ENCODE measurements at places on chromosomes 13 and 19.

DNA sequence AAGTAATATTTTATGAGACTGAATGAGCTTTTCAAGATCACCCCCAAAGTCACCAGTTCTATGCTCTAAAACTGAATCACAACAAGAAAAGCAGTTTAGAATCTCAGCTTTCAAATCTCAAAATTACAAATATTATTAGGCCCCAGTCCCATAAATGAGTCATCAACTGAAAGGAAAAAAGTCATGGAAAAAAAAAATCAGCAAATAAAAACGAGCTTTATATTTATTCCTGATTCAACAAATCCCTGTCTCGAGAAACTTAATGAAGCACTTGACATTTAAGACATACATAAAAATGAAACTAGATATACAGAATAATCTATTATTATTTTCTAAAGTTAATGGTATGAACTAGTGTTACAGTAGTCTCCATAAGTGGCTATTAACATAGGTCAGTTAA lies 203.0 kb downstream of the DIAPH3 start:
- no peak for DNase-seq

DNA sequence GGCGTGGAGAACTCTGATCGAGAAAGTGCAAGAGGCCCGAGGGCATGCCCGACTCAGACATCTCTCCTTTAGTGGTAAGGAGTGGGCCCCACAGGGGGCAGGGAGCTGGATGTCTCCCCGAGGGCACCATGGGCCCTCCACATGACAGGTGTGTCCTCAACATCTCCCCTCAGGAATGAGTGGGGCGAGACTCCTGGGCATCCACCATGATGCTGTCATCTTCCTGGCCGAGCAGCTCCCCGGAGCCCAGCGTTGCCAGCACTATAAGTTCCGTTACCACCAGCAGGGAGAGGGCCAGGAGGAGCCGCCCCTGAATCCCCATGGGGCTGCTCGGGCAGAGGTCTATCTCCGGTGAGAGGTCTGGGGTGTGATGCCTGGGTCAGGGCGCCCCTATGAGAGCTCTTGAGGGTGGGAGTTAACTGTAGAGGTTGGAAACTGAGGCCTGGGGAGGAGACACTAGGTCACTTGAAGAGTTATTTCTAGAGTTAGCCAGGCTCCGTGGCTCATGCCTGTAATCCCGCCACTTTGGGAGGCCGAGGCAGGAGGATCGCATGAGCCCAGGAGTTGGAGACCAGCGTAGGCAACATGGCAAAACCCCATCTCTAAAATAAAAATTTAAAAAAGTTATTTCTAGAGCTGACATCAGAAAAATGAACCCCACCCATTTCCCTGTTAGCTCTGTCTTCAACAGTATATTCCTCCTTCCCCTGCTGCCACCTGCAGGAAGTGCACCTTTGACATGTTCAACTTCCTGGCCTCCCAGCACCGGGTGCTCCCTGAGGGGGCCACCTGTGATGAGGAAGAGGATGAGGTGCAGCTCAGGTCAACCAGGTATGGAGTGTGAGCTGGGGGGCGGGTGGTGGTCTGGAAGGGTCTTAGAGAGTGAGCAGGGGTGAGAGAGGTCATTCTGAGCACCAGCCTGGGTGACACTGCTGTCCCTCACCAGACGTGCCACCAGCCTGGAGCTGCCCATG lies 5.1 kb downstream of the IGFLR1 start:
- DNase-seq: no peak

DNA sequence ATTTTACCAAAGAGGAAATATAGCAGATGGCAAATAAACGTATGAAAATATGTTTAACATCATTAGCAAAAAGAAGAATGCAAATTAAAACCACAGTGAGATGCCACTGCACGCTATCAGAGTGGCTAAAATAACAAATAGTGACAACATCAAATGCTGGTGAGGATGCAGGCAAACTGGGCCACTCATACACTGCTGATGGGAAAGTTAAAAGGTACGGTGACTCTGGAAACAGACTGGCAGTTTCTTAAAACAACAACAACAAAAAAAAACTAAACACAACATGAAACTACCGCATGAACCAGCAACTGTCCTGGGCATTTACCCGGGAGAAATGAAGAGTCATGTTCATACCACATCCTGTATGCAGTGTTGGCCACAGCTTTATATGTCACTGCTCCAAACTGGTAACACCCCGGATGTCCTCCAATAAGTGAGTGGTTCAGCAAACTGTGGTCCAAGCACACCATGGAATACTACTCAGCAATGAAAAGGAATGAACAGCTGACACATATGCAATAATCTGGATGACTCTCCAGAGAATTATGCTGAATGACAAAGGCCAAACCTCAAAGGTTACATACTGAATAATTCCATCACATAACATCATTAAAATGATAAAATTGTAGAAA lies 22.3 kb downstream of the EPS15L1 start:
- no peak for DNase-seq

DNA sequence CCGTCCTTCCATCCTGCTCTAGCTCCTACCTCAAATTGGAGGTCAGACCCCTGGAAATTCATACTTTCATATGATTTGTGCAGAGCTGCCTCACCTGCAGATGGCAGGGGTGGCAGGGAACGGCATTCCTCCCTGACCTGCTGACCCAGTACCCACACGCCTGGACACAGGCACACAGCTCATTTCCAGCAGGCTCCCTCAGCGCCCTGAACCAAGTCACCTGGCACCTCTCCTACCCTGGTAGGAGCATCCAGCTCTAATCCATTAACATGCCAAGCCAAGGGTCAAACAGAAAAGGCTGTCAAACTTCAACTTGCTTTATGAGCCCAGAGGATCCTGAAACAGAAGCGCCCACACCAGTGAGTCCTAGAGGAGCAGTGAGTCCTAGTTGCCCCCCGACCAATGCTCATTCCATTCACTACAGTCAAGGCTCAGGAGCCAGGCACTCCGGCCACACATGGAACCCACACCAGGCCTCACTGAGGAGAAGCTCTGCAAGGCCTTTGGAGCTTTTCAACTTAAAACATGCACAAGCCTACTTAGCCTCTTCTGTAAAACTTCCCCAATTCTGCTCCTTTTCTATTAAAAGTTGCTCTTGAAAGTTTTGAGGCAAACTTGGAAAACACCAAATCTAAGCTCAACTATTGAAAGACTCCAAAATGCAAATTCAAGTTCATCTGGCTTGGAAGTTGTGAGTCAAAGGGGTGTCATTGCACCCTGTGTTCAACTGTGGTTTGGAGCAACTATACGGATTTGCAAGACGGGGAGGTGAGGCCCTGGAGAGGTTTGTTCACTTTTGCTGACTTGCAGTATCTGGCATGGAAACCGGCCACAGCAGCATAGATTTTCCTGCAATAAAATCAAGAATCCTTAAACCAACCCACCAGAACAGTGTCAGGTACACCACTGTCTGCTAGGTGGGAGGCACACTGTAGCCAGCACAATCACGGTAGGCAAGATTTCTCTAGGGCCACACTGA lies 96.7 kb downstream of the CRYL1 start:
- DNase-seq: no peak

DNA sequence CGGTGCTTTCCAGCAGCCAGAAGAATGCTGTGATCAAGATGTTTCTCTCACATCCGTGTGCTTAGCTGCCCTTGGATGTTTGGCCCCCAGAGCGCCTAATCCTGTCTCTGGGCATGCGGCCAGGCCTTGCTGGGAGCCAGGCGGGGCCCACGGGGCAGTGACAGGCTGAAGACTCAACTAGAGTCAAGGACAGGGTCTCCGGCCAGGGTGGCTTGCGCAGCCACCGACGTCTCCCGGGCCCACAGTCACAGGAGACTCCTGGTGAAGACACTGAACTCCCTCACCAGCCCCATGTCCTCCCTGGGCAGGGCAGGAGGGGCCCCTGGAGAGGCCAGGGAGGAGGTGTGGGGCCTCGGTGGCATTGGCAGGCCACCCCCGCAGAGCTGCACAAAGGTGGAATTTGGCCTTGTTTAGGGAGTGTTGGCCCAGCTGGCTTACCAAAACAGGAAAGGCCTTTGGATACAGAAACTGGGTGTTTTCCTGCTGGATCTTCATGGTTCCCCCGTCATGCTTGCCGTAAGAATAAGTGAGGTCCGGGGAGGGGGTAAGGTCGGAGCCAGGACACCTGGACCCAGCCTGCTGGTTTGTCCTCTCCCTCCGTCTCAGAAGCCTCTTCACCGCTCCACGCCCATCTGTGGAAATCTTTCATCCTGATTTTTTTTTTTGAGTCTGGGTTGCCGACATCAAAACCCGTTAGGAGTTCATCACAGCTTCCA lies 10.0 kb upstream of the NDUFS7 start:
- DNase-seq: no peak

DNA sequence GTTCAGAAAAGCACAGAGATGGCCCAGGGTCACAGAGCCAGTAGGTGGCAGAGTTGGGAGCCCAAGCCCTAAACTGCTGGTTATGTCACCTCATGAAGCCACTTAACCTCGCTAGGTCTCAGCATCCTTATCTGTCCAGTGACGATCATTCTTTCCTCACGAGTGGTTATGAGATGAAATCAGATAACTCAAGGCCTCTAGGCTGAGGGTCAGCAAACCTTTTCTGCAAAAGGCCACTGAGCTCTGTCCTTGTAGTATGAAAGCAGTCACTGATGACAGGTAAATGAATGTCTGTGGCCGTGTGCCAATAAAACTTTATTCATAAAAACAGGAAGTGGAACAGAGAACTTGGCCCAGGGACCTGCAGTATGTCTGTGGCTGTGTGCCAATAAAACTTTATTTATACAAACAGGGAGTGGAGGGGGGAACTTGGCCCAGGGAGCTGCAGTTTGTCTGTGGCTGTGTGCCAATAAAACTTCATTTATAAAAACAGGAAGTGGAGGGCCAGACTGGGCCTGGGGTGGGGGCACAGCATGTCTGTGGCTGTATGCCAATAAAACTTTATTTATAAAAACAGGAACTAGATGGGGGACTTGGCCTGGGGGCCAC lies 71.2 kb downstream of the GNG7 start:
- no peak for DNase-seq

- DNase-seq: no peak
Observed at GRCh38 chr19:32349724-32350470, 4.5 kb downstream of the ZNF507 start.

DNA sequence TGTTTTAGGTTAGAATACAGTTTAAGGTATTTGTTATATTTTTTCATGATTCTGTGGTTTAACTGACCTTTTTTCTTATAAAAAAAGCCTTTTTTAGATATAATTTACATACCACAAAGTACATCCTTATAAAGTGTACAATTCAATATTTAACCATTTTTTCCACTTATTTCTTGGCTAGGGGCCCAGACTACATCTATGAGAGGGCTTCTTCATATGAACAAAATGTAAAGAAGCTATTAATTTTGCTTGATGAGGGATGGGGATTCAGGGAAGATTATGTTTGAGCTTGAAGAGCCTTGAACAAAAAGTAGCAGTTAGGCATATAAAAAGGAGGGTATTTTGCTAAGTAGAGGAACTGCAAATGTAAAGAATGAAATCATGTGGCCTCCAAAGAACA lies 2.2 kb downstream of the CCDC122 start:
- DNase-seq: no peak

- no peak for DNase-seq
Observed at GRCh38 chr19:46886546-46887239, 25.9 kb downstream of the ARHGAP35 start.

GRCh38 chr13:110993788-110994187 lies 78.9 kb upstream of the ANKRD10 start:
- no peak for DNase-seq

DNA sequence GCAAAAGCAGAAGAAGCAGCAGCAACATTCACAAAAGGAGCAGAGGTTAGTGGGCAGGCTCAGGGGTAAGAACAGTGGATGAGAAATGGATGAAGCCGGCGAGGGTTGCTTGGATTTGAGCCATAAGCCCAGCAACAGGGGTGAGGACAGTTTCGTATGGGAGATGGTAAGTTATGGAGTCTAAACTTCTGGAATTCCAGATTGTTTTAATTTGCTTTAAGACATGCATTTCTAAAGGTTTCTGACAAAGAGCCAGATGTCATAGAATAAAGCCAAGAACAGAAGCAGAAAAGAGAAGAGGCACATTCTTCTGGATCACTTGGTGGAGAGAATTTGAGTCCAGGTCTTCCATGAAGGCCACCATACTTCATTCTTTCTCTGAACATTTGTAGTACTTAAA lies 76.6 kb downstream of the TNFSF11 start:
- DNase-seq: no peak

DNA sequence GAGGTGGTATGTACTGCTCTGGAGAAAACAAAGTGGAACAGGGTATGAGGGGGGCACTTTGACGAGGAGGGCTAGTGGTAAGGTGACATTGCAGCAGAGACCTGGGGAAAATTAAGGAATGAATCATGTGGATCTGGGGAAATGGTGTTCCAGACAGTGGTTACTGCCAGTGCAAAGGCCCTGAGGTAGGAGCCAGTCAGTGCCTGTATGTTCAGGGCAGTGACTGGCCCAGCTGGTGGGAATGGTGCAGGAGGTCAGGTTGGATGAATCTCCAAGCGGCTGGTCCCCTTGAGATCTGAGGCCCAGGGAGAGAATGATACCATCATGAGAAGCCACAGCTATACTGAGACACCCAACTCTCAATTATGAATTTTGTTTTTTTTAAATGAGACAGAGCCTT lies 4.9 kb downstream of the VAV1 start:
- DNase-seq: no peak

GRCh38 chr13:19984430-19985218 lies 26.1 kb downstream of the ZMYM2 start:
- DNase-seq: peak; percentile 22

- no peak for DNase-seq
Observed at GRCh38 chr13:99374994-99375737, 68.0 kb upstream of the GPR183 start.

GRCh38 chr19:47762615-47763308 lies 15.7 kb upstream of the SELENOW start:
- DNase-seq: no peak

DNA sequence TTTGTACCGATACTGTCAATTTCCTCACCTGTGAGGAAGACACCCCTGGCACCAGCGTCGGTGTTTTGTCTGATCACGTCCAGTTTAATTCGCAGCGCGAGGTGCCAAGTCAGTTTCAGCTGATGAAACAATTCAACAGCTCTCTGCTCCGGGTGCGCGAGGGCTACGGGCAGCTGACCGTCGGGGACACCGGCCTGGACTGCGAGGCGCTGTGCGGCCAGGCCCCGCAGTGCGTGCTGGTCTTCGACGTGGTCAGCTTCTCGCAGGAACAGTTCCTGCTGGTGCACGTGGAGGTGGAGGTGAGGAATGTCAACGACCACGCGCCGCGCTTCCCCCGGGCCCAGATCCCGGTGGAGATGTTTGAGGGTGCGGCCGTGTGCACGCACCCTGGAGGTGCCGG lies 171.5 kb downstream of the OLFM4 start:
- no peak for DNase-seq

GRCh38 chr13:29294821-29295220 lies 300.7 kb downstream of the SLC7A1 start:
- no peak for DNase-seq

DNA sequence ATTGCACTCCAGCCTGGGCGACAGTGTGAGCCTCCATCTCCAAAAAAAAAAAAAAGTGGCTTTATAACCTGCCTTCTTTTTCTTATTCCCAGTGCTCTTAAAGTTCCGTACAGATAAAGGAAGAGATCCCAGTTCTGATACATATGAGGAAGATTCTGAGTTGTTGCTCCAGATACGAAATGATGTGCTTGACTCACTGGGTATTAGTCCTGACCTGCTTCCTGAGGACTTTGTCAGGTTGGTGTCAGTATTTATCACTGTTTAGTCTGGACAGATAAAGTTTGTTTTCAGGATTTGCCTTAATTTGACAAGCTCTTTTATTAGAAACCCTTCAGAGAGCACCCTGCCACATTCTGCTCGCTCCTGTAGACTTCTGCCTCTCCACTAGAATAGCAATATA lies 33.9 kb downstream of the BBC3 start:
- no peak for DNase-seq
